ENCODE measurements at places on chromosomes 11 and 22.

DNA sequence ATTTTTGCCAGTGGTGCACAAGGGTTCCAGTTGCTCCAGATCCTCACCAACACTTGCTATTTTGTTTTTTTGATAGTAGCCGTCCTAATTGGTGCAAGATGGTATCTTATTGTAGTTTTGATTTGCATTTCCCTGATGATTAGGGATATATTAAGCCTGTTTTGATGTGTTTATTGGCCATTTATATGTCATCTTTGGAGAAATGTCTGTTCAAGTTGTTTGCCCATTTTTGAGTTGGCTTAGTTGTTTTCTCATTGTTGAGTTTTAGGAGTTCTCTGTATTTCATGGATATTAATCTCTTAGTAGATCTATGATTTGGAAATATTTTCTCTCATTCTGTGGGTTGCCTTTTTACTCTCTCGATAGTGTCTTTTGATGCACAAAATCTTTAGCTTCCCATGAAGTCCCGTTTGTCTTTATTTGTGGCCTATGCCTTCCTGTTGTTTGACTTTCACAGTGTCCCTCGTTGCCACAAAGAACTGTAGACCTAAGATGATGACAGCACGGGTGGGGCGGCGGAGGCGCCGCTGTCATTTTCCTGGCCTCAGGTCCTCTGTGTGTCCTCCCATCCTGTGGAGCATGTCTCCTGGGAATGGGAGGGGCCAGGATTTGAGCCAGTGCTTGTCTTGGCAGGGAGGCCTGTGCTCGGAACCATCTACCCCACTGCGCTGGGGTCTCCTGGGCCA lies 33.5 kb downstream of the LRP5 start:
- no peak for DNase-seq

DNA sequence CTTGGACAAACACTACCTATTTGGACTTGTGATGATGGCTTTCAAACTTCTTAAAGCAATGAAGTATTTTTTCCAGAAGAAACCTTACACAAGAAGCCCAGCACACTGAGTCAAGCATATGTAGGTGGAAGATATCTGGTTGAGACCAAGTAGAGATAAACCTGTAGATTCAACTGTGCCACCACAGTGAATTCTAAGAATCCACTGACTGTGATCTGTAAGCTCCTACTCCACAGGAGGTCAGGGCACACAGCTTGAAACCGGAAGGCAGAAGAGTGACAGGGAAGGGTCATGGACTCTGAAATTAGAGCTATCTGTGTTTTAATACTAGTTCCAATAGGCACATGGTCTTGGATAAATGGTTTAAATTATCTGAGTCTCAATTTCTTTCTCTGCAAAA lies 404.5 kb downstream of the ETS1 start:
- DNase-seq = no peak

DNA sequence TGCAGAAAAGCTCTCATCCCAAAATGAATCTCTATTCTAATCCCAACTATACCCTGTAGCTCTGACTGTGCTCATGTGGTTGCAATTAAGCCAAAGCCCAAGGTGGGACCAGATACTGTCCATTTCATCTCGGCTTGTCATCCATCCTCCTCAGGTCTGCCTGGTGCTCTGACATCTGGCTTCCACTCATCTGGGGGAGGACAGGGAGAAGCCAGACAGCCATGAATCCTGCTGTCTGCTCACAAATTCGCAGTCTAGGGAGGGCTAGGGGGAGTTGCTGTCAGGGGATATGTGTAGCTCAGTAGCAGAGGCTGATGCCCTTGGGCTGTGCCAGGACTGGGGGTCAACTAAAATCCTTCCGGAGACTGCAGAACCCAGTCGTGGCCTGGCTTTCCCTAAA lies 167.1 kb downstream of the ETS1 start:
- no peak for DNase-seq

DNA sequence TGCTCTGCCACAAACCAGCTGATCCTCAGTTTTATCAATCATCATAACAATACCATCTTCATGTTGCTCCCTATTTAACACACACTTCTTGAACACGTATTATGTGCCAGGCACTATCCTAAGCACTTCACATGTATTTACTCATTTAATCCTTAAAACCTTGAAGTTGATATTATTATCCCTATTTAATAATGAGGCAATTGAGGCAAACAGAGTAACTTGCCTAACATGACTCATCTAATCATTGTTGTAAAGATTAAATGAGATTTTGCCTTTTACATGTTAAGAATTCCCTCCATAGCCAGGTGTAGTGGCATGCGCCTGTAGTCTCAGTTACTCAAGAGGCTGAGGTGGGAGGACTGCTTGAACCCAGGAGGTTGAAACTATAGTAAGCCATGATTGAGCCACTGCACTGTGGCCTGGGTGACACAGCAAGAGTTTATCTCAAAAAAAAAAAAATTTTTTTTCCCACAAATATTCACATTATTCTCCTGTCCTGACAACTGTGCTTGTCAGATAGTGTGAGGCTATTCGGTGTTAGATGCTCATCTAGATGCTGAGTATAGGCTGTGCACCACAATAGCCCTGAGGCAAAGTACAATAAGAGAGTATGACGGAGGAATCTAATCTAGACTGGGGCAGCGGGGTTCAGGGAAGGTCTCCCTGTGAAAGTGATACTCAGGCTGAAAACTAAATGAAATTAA lies 13.4 kb downstream of the CKAP5 start:
- no peak for DNase-seq

- DNase-seq = no peak
These were observed 89.2 kb upstream of the NCAM1 start for GRCh38 chr11:112871909-112872500.

- no peak for DNase-seq
These were observed 41.8 kb downstream of the DDI1 start for GRCh38 chr11:104078245-104078644.

DNA sequence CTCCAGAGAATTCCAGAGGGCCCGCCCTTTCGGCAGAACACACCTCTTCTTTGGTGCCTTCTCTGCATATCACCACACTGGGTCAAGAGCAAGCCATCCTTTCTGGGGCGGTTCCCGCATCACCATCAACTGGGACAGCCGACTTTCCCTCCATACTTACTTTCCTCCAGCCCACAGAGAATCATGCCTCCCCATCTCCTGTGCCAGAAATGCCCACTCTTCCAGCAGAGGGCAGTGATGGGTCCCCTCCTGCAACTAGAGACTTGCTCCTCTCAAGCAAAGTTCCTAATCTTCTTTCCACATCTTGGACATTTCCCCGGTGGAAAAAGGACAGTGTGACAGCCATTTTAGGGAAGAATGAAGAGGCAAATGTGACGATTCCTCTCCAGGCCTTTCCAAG lies 157.7 kb downstream of the C11orf91 start:
- DNase-seq = peak; percentile 72

- no peak for DNase-seq
These were observed 25.8 kb downstream of the ZC3H7B start for GRCh38 chr22:41327124-41327523.

DNA sequence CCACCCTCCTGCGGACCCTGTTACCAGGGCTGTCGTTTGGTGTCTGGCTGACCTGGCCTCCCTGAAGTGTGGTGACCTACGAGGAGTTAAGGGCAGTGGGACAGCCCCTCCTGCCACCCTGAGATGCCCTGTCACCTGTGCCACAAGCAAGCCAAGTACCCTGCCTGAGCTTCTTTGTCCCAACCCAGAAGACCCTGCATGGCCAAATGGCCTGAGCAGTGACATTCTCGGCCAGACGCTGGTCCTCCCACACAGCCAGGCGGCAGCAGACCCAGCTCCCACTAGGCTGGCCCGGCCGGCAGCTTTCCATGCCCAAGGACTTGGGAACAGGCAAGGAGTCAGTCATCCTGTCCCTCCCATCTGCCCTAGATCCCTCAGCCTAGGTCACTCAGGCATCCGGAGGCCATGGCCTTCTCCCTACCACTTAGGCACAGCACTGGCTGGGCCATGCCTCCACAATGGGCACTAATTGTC lies 7.6 kb downstream of the ARVCF start:
- no peak for DNase-seq

DNA sequence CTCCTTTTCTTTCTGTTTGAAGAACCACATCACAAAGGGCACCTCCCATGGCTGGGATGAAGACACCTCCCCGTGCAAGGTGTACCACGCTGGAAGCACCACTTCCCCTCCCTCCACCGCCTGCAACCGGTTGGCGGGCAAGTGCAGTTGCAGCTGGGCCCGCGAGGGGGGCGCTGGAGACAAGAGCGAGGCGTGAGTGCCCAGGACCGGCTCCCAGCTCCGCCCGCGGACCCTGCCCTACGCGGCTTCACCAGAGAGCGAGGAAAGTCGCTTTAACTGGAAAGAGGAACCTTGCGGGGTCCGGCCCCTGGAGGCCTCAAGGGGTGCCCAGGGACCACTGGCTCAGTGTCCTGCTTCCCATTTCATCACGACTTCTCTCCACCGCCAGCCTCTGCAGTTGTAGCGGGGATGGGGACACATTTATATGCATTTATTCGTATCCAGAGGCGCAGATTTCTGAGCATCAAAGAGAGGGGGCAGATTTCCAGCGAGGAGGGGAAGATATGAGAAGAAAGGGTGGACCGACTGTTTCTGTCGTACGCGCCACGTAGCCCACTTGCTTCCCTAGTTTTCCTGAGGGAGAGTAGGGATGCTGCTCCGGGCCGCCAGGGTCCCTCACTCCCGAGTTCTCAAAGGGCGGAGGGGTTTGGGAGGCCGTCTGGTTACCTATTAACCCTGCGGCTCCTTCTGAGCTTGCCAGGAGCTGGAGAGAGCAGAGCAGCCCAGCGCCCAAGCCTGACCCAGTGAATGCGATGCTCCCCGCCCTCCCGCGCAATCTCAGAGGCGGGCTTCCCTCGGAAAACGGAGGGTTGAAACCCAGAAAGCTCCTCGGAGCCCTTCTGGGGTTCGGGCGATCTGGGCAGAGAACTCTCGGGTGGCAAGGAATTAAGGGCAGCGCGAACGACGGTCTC lies 3.5 kb downstream of the ESAM start:
- peak; percentile 55 for DNase-seq

DNA sequence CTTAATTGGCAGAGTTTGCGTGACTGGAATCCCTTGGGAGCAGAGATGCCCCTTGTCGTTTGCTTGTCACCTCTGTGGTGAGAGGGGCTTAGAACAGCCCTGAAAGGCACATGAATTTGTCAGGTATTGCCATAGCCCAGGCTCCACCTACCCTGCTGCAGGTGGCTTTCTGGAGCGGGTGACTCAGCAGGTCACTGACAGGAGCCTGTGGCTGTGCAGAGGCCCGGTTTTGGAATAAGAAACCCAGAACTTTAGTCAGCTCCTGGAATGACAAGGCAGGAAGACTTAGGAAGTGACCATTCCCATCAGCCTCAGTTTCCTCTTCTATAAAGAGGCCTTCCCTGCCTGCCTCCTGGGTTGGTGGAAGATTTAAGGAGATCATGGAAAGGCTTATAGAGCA lies 539.7 kb downstream of the INSC start:
- no peak for DNase-seq

DNA sequence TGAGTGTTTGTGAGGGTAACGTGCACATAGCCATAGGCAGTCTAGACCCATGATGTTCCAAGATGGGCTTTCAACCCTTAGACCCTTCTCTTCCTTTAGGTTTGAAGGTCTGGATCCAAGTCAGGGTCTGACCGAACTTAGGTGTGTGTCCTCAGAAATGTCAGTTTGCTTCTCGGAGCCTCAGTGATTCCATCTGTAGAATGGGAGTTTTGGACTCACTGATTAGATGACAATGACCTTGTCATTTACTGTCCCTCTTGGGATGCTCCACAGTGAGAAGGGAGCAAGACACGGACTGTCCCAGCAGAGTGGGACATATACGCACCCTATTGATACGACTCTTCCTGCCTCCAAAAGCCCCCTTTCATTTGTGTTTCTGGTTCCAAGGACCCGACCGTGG lies 37.7 kb downstream of the ANO1 start:
- DNase-seq = no peak

DNA sequence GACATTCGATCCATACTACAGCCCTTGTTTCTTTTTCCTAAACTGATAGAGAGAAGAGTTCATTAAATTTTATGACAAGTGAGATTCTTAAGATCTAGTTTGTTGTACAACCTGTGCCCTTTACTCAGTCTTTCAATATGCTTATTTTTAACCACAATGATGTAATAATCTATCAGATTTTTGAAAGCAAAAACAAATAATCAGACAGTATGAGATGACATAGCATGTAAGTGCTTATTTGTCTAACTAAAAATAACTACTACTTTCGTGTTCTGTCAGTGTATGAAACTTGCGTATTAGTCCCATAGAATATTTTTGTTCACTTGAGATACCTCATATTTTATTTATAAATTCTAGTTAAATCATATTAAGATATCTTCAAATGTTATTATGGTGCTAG lies 33.2 kb downstream of the RAB39A start:
- DNase-seq = no peak

DNA sequence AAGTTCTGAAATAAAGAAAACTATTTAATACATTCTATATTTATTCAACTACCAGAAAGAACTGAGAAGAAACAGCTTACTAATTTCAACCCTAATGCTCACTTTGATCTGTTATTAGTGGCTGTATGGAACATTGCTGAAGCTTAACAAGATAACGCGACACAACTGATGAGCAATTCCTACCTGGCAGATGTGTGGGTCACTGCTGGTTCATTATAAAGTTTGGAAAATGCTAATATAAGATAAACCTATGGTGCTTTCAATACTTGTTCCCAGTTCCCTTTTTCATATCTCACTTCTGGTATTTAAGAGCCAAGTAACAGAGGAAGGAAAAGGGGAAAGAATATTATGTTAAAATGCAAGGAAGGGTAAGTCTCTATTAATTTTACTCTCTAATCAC lies 10.5 kb downstream of the CTSC start:
- DNase-seq = no peak

- no peak for DNase-seq
These were observed 34.0 kb downstream of the TBCEL start for GRCh38 chr11:121057922-121058321.

- no peak for DNase-seq
These were observed 9.4 kb upstream of the RNF185 start for GRCh38 chr22:31150615-31151014.

DNA sequence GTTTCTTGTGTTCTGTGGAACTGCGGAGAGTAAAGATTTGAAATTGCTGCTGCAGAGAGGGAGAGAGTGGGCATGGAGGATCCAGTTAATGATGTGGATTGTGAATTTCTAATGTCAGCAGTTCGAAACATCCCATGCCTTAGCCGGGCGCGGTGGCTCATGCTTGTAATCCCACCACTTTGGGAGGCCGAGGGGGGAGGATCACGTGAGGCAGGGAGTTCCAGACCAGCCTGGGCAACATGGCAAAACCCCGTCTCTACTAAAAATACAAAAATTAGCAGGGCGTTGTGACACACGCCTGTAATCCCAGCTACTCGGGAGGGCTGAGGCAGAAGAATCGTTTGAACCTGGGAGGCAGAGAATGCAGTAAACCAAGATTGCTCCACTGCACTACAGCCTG lies 1.1 kb upstream of the CAVIN3 start:
- no peak for DNase-seq

DNA sequence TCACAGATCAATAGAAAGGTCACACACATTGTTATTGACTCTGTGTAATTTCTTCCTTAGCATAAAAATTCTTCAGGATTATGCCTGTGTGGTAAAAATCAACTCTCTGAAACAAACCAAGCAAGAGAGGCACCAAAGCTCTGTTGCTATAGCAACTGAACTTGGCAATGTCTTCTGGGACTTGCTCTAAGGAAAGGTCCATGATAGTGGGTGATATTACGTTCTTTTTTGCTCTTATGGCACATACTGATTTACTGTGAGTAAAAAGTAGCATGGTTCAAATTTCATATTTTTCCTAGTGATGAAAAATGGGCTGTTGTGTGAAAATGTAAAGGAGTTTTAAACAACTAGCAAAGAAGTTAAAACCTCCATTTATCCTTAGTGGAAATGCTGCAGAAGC lies 66.4 kb downstream of the SVIP start:
- DNase-seq = no peak
